CD4-positive, alpha-beta T cell treated with Interleukin-6 at 100 ng/mL for 8 hours (primary cell): ENCODE measurements at places on chromosomes 2 and 18.
A peak's percentile ranks its signal among the peaks of the same experiment; 100 is the strongest.

DNA sequence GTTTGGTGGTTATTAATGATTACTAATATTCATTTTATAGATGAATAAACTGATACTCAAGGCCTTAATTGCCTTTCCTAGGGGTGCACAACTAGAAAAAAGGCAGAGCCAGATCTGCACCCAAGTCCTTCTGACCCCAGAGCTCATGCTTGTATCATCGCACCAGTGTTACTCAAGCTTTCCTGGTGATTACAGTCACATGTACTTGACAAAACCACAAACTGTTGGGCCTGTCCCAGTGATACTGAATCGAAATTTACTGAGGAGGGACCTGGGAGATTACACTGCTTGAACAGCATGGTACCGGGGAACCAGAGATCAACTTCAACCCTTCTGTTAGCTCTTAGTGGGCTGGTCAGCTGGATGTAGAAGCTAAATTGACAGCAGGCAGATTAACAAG, 33.7 kb downstream of the FASTKD2 start:
- DNase-seq, result no peak

DNA sequence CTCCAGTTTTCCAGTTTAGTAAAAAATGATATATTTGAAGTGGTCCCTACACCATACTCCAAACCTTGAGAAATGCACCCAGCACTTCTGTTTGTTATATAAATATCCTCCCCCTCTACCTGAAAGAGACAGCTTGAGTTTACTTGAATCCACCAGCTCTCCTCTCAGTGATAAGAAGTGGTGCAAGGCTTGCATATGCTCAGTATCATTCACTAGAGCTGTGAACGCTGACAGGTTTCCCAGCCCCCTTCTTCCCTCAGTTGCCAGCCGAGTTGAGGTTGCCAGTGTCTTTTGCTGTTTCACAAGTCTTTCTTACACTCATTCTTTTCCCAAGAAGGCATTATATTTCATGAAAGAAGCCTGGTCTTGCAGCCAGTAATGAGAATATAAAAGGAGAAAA, 880.0 kb downstream of the LRRTM4 start:
- DNase-seq, result no peak

GRCh38 chr18:44918142-44918476, 237.4 kb downstream of the SETBP1 start:
- DNase-seq, result no peak

- peak; percentile 75 for DNase-seq
These were observed 219.9 kb downstream of the SH3RF3 start for GRCh38 chr2:109348671-109349502.

- DNase-seq, result no peak
These were observed 3.5 kb downstream of the PCBP1 start for GRCh38 chr2:70090706-70091334.

DNA sequence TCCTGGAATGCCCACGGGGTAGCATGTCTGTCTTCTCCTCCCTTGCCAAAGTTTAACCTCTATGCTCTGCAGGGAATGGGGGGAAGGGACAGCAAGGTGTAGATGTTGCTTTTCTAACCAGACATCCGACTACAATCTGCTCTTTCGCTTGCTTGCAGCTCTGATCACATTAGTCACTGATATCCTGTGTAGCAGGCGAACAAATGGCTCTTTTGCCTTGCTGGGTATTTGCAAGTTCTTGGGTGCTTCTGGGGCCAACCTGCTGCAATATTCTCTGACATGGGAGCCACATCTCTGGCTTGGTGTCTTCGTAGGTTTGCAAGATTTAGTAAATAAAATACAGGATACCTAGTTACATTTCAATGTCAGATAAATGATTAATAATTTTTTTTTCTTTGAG, 190.0 kb downstream of the ASB1 start:
- DNase-seq, result no peak

GRCh38 chr2:178474560-178474959, 3.8 kb downstream of the FKBP7 start:
- no peak for DNase-seq

DNA sequence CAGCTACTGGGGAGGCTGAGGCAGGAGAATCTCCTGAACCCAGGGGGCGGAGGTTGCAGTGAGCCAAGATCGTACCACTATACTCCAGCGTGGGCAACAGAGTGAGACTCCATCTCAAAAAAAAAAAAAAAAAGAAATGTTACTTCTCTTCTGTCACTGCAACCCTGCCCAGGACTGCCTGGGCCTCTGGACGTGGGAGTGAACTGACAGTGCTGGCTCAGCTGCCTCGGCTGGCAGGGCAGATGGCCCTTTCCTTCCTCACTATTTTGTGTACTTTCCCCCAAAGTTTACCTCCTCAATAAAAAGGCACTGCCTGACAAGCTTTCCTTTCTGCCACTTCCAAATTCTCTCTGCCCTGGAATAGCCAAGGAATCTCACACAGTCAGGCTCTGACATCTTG, 12.5 kb upstream of the GPR155 start:
- DNase-seq, result no peak

DNA sequence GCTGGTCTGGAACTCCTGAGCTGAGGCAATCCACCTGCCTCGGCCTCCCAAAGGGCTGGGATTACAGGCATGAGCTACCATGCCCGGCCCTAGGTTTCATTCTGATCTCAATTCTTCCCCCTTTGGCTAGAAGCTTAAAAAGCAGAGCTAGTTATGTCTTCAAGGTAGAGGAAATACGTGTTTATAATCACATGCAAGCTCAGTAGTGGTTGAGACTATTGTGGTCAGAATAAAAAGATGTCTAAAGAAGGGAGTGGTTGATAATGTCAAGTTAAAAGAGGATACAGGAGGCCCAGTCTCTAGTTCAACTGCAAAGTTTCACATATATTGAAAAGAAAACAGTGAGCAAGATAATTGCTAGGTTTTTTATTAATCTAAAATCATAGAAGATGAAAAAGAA, 807.8 kb upstream of the ACVR2A start:
- DNase-seq, result no peak

GRCh38 chr2:219460424-219460926, 25.8 kb downstream of the SPEG start:
- DNase-seq, result no peak

GRCh38 chr18:52598921-52599320, 258.9 kb downstream of the DCC start:
- no peak for DNase-seq

GRCh38 chr18:45741056-45741455, 17.1 kb downstream of the SLC14A1 start:
- DNase-seq, result no peak

GRCh38 chr18:73852789-73853549, 294.7 kb downstream of the FBXO15 start:
- DNase-seq, result no peak

DNA sequence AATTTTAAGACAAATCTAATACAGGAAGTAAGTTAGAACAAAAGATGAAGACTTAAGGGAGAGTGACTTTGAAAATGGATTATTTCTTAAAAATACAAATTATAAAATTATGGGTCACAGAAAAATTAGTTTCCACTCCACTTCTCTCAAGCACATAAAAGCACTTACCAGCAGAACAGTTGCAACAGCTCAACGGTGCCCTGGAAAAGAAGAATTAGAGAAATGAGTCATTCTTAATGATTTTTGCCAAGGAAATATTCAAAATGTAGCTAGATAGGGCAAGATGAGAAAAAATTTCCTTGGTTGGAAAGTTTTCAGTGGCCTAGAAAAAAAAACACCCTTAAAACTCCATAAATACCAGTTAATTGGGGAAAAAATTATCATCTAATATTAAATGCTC, 2185.6 kb upstream of the CELF4 start:
- DNase-seq, result no peak

DNA sequence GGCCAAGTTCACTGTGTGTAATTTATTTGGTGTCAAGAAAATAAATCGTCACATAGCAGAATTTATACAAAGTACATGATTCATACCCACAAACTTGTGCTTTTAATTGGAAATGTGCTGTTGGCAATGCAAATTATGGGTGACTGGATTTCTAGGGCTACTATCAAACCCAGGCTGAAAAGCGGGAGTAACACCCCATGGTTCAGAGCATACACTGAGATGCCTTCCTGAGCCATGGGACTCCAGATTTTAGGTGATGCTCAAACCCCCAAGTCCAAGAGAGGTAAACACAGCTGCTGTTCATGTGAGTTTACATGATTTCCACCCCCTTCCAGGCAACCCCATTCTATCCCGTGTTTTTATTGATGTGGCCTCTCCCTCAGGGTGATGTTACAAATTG, 565.9 kb upstream of the ID2 start:
- DNase-seq, result no peak

DNA sequence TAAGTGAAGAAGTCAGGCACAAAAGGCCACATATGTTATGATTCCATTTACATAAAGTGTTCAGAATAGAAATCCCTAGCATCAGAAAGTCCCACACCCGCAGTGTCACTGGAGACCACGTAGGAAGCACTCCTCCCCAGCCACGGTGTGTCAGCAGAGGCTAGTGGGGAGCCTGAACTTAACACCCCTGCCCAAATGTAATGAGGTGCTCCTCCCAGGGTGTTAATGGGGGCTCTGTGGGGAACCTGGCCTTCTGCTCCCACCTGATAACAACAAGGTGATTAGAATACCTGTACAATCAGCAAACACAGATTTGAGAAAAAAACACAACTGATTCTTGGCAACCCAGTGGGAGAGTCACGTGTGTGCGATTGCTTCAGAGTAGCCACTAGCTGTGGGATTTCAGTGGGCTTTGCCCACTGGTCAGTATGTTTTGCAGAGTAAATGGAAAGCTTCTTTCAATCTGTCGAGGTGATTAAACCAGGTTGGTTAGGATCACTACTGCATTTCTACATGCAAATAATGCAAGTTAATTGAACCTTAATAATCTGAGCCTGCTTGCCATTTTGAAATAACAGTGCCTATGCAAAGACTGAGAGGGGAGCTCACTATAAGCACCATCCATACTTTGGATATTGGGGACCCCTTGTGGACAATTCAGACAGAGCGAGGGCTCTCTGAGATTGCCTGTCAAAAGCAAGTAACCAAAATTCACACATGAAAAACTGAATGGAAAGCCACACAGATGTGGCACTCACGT, 20.6 kb upstream of the ATRAID start:
- DNase-seq, result peak; percentile 37

DNA sequence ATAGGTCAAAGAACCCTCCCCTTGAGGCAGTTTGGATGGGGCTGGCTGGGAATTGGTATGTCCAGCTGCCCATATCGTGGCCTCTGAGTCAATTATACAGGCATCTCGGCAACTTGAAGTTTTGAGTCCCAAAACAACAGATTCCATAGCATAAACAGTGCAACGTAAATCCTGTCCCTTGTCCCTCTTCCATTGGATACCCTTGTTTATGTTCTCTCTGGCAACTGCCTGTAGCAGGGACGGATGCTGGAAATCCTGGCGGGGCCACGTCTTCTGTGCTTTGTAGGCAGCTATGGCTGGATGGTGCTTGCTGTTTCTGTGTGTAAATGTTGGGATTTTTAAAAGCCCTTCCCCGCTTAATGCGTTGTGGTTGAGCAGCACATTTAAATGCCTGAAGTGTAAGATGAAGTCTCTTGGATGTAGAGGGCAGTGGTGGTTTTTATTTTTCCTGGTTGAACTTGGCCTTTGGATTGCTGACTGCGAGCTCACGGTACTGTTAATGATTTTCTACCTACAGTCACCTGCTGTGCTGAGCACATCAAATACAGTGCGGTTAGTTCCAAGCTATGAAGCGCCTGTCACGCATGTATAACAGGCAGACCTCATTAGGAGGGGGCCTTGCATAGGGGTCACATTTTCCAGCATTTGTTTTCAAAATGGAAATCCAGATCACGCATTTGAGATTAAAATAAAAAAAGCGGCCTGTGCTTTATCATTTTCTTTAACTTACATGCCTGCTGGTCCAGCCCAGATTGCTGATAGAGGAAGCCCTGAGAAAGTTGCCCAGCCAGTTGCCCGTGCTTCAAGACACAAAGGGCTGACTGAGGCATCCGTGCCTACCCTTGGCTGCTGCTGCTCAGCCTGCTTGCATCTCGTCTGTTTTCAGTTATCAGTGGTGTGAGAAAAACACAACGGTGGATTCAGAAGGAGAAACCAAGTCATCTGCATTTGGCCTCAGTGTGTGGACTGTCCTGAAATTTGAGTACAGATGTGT, 84.7 kb downstream of the NEDD4L start:
- DNase-seq, result no peak

GRCh38 chr2:65033178-65033577, 23.0 kb upstream of the CEP68 start:
- no peak for DNase-seq

DNA sequence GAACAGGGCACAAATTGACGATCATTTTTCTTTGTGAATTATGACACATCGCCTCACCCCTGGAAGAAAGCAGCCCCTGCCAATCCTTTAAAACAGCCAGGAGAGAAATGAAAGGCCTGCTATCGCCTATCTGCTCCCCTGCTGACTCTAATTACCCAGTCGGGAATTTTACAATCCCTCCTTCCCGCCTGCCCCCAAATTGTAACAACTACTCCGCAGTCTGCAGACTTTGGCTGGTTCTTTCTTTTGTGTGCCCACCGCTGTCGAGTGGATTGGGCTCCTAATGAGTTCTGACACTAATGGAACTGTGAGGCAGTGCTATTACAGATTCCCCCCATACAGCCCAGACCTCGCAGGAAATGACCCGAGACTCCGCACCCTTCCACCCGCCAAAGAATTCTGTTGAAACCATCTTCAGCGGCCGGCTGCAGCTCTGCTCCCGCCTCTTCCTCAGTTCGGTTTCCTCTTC, 281.2 kb upstream of the PARD3B start:
- DNase-seq, result no peak

- no peak for DNase-seq
These were observed 35.1 kb upstream of the ALKAL2 start for GRCh38 chr2:323035-323434.

GRCh38 chr2:13260402-13260801, 543.7 kb downstream of the TRIB2 start:
- no peak for DNase-seq

DNA sequence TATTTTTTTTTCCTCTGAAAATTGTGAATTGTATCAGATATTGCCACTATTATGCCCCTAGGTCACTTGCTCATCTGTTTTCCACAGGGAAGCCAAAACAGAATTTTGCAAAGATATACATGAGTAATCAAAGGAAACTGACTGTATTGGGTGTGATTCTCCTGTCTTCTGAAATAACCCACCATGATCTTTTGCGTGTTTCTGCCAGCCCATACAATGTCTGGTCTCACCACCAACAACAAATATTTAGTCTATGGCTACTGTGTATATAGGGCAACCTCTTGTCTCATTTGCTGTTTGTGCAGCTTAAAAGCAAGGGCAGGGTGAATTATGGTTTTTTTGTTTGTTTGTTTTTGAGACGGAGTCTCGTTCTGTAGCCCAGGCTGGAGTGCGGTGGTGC, 26.5 kb downstream of the EPAS1 start:
- DNase-seq, result no peak

DNA sequence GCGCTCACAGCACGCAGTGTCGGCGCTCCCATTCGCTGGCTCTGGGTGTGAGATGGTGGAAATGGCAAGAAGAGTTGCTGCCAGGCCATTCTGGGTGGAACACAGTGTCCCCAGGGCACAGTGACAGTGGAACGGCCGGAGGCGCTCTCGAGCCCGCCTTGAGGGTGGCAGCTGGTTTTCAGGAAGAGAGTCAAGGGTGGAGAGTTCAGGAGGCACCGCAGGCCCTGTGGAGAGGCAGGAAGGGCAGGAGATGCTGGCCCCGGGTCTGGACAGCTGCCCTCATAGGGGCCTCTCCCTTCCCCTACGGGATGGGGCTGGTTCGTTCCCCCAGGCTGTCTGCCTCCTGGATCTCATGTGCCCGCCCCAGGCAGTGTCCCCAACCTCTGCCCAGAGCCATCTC, 12.5 kb downstream of the GPC1 start:
- no peak for DNase-seq

- no peak for DNase-seq
These were observed 302.3 kb upstream of the FANCL start for GRCh38 chr2:58543442-58543841.

- no peak for DNase-seq
These were observed 104.6 kb downstream of the RTN4 start for GRCh38 chr2:54945391-54946219.
